NCI-H2081 treated with DMSO at 0.1 percent for 48 hours (cell line): ENCODE measurements at places on chromosomes 16 and 17.
A peak's percentile ranks its signal among the peaks of the same experiment; 100 is the strongest.

DNA sequence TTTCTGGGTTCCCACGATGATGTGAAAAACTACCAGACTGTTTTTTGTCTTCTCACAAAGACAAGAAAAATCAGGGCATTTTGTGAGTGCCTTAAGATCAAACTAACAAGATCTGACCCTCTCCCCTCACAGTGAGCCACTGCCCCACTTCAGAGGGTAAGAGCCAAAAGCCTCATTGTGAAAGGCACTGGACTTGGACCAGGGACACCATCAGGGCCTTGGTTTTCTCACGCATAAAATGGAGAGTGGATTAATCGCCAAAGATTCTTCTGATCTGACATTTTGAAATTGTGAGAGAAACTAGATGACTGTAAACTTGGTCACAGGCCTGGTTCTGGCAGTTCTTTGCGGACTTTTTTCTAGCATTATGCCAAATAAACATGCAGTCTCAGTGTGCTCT lies 21.0 kb upstream of the ENDOV start:
- no peak for DNase-seq

DNA sequence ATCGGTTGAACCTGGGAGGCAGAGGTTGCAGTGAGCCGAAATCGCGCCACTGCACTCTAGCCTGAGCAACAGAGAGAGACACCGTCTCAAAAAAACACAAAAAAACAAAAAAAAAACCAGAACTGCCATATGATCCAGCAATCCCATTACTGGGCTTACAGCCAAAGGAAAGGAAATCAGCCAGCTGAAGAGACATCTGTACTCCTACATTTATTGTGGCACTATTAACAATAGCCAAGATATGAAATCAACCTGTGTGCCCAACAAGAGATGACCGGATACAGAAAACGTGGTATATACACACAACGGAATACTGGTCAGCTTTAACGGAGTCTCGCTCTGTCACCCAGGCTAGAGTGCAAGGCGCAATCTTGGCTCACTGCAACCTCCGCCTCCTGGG lies 14.6 kb downstream of the FANCA start:
- no peak for DNase-seq

DNA sequence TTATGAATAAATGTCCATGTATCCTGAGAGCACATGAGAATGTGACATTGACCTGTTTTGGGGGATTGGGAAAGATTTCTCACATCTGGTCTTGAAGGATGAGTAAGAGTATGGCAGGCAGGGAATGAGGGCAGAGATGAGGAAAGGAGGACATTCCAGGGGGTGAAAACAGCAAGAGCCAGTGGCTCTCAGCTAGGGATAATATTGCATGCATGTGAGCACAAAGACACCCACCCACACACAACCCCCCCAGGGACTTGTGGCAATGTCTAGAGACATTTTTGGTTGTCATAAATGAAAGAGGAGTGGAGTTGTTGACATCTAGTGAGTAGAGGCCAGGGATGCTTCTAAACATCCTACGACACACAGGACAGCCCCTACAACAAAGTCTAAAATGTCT lies 6.0 kb downstream of the MYO1D start:
- DNase-seq = no peak

- peak; percentile 65 for DNase-seq
Observed at GRCh38 chr17:70767102-70767701, 597.9 kb downstream of the KCNJ2 start.

GRCh38 chr16:86044881-86045590 lies 146.1 kb downstream of the IRF8 start:
- DNase-seq = no peak

DNA sequence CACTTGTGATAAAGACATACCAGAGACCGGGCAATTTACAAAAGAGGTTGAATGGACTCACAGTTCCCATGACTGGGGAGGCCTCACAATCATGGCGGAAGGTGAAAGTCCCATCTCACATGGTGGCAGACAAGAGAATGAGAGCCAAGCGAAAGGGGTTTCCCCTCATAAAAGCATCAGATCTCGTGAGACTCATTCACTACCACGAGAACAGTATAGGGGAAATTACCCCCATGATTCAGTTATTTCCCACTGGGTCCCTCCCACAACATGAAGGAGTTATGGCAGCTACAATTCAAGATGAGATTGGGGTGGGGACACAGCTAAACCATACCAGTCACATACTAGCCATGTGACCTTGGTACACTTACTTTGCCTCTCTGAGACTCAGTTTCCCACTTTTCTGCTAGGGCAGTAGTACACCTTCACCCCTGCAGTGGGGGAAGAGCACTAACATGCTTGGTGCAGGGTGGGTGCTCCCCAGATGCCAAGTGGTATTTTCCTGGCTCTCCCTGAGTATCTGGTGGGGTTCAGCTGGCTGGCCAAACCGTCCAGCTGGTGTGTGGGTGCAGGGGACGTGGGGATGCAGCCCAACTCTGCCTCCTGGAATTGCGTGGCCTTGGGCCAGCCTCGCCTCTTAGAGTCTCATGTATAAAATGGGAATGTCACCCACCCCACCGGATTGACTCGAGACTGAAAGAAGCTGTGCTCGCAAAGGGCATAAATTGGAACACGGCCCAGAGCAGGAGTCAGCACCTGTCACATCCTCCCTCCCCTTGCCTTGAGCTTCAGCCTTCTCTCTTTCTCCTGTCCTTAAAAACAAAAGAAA lies 364.1 kb downstream of the CPPED1 start:
- no peak for DNase-seq

DNA sequence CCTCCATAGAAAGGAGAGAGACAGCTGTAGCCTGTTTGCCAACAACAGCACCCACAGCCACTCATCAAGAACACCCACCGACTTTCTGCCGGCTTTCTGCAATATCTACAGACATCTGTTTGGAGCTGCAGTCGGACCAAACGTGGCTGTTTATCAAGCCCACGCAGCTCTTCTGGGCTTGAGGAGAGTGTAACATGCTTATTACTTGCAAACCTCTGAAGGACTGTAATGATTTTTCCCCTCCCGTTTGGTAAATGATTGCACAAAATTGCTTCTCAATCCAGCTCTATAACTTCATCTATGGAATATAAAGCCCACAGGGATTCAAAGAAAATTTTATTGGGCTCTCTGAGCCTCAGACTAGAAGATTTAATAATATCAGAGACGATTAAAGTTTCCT lies 100.5 kb downstream of the VAT1L start:
- DNase-seq = no peak

- DNase-seq = no peak
Observed at GRCh38 chr17:4032738-4033137, 68.5 kb upstream of the ATP2A3 start.

GRCh38 chr17:72305472-72305871 lies 184.7 kb downstream of the SOX9 start:
- DNase-seq = no peak

DNA sequence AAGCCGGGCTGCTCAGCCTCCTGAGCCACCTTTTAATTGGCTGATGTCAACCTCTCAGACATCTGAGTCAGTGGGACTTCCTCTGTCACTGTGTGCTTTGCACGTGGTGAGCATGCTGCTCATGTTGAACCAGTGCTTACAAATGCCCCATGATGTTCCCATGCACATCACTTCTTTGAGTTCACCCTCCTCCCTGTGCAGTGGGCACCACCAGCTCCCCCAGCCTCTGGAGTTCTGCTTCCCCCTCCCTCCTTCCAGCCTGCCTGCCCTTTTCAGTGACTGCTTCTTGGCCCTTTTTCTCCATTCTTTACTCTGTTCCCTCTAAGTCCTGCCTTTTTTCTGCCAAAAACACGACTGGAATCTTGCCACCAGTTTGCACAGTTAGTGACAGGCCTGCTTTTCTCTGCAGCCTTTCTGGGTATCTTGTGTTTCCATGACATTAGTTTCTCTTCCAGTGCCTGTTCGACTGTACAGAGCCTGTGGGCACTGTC lies 41.6 kb downstream of the USP10 start:
- no peak for DNase-seq

GRCh38 chr16:57486858-57487834 lies 853 bp upstream of the DOK4 start:
- DNase-seq = no peak

GRCh38 chr17:3043737-3044365 lies 19.6 kb downstream of the OR1D5 start:
- DNase-seq = no peak

DNA sequence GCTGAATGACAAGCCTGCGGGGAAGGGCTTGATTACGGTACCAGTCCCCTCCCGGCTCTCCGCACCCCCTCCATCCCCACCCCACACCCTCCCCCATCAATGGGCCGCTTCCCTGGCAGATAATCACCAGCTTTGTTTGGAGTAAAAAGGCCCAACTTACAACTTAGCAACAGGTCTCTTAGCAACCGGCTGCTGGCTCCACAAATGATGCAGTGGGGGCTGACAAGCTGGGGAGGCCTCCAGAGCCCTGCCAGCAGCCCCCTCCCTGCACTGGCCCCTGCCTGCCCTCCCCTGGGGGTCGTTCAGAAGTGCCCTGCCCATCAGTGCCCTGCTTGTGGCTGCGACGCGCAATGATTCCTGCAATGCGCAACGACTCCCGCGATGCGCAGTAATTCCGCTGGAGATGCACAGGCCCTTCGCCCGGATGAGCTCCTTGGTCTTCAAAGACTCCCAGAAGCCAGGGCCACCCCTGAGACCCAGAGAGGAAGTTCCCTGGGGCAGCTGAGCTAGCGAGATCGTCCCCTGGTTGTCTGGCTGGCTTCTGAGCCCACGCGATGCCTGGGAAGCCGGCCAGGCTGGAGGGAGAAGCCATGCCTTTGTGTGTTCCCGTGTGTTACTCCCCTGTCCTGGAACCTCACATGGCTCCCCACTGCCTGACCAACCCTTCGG lies 23.3 kb downstream of the CPNE2 start:
- DNase-seq = no peak

- DNase-seq = no peak
Observed at GRCh38 chr17:69457603-69458002, 43.1 kb downstream of the MAP2K6 start.

GRCh38 chr17:80948019-80948975 lies 43.3 kb upstream of the CHMP6 start:
- DNase-seq = no peak

DNA sequence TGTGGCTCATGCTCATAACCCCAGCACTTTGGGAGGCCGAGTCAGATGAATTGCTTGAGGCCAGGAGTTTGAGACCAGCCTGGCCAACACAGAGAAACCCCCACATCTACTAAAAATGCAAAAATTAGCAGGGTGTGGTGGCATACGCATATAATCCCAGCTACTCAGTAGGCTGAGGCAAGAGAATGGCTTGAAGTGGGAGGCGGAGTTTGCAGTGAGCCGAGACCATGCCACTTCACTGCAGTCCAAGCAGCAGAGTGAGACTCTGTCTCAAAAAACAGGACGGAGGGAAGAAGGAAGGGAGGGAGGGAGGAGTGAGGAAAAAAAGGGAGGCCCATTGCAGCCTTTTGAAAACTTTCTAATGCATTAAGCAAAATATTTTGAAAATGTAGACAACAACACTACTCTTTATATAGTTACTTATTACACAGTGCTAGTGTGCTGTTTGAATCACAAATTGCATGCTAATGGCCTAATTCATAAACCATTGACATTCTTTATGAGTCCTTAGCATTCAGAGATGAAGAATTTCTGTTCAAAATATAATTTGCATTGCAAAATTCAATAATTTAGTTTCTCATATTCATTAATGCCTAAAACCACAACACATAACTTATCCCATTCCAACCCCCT lies 59.4 kb downstream of the TMEM114 start:
- DNase-seq = no peak

DNA sequence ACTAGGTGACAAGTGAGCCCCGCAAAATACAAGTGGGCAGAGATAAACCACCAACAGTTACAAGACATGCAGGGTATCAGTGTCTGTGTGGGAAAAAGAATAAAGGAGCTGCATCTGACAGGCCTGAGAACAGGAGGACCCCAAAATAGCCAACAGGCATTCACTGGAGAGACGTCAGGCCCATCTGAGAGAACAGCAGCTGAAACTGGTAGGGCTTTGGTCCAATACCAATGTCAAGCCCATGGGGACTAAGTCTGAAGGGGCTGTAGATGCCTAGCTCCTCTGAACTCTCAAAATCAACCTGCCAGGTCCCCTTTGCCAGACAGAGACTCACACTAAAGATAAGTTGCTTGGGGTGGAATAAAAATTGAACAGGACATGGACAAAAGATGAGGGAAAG lies 30.5 kb upstream of the TANC2 start:
- no peak for DNase-seq

DNA sequence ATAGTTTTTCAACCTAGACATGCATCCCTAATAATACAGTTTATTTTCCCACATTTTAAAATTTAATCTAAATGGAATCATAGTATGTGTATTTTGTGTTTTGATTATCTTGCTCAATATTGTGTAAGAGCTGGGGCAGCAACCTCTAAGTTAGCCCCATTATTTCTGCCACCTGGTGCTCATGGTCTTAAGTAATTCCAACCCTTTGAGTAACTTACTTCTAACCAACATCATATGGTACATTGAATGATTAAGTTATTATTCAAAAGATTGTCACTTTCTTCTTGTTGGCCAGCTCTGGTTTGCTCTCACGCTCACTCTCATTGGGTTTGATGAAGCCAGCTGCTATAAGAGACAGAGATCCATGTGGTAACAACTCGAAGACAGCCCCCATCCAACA lies 3.9 kb upstream of the KRTAP4-3 start:
- no peak for DNase-seq

GRCh38 chr16:64513871-64514270 lies 608.0 kb downstream of the CDH11 start:
- no peak for DNase-seq

DNA sequence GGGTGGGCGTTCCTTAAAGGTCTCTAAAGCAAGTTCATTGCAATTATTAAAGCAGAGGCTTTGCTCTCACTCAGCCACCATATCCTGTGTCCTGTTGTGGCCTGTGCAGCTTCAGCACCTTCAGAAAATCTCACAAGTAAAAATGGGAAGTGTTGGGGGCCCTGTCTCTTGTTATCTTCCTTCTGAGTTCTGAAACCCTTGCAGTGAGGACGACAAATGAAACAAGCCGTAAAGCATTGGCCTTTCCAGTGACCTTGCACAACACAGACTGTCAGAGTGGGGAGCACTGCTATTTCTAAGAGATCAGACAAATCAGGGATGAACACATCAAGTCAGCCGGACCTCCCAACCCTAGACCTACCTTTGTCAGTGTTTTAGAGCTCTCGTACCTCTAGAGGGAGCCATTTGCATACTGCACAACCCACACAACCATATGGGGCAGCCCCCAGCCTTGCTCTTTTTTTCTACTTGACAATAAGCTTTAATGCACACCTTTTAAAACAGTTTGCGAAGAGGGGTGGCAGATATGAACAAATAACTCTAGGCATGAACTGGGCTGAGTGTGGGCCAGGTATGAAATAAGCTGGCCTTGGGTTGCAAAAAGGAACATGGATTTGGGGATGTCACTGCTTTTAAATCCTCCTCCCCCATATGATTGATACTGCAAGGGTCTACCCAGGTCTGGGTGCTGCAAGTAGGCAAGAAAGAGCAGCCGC lies 89.8 kb downstream of the KATNIP start:
- no peak for DNase-seq

DNA sequence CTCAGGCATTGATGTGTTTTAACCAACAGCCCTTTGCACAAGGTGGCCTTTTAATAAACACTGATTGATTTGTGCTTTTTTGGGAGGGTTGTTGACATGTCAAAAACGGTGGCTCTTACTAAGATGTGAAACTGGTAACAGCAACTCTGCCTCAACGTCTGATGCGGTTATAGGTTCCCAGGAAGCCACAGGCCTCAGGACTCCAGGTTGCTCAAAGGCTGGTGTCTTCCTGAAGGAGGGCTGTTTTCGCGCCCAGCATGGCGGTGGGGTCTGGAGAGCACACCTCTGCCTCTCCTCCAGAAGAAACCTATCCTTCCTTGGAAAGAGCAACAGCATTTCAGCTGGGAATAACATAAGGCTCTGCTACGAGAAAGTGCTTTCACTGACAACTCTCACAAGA lies 187.5 kb downstream of the IRF8 start:
- no peak for DNase-seq
